ENCODE measurements at places on chromosomes 6 and 20.

DNA sequence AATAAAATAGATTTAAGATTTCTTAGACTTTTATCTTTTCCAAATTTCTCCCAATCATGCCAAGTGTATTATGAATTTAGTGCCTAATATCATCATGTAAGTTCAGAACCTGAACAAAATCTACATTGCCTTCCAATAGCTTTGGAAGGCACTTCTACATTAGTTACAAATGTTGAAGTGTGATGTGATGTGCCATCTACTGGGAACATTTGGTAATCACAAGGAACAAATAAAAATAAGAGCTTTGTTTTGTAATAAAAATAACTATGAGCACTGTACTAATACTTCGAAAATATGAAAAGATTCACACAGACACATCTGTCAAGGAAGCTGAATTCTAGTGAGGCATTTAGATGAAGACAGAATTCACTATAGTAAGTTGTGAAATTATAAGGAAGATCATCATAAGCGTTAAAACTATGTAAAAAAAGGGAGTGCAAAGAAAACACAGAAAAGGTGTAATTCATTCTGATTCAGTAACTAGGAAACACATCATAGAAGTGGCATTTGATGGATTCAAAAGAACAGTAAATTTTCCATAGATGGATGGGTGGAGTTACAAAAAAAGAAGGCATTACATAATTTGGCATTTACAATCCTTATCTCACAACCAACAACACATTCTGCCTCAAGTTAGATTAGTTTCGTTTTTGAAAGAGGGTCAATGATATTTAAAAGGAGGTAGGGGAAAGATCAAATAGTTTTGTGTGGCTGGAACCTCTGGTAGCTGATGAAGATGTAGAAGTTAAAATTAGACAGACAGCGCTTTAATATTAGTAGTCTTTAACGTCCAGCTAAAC, 161.0 kb downstream of the ASCC3 start:
- no peak for DNase-seq

DNA sequence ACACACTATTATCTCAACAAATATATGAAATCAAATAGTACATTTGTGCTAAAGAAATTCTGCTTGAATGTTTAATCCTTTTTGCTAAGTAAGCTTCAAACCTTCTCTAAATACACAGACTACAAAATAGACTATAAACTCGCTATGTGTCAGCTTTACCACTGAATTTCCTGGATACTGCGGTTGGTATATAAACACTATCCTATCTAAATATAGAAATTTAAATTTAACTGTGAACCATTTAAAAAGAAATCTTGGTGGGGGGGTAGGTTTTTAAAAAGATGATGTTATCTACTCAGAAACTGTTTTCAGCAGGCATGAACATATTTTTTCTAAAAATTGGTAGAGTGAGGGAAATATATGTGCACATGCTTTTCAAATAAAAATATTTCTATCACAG, 306.5 kb upstream of the RUNX2 start:
- DNase-seq: no peak

- no peak for DNase-seq
Observed at GRCh38 chr20:25269833-25270170, 21.9 kb downstream of the PYGB start.

GRCh38 chr20:44011251-44011940, 96.7 kb downstream of the TOX2 start:
- no peak for DNase-seq

DNA sequence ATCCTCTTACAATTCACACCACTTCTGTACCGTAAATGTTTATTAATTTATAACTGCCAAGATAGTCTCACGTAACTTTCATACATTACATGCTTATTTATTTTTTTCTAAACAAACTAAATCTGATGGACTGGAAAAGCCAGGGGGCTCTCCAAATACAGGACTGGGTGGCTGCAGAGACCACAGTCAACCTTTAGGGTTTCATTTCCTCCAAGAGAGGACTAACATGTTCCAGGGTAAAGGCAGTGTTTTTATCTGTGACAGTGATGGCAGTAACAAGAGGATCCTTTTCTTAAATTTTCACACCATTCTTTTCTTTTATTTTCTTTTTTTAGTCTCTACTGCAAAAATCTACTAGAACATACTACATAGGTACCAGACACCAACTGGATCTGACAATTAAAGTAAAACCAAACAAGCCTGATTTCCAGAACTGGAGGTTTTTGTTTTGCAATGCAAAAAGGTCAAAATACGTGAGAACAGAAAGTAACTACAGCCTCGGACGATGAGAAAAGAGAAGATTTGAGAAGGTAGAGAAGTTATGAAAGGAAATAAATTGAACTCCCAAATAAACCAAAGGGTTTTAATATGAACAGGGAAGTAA, 1.2 kb downstream of the LMBRD1 start:
- DNase-seq: no peak

GRCh38 chr6:56144538-56145324, 102.6 kb downstream of the COL21A1 start:
- DNase-seq: no peak
